ENCODE measurements at places on chromosomes 2 and 18. TPM values are rescaled to one million over a fixed set of nuclear protein-coding genes. Genes with fewer than 3 reads are reported as not detected.

- no peak for DNase-seq
These were observed 32.1 kb downstream of the CRACDL start for GRCh38 chr2:98903767-98904485.

DNA sequence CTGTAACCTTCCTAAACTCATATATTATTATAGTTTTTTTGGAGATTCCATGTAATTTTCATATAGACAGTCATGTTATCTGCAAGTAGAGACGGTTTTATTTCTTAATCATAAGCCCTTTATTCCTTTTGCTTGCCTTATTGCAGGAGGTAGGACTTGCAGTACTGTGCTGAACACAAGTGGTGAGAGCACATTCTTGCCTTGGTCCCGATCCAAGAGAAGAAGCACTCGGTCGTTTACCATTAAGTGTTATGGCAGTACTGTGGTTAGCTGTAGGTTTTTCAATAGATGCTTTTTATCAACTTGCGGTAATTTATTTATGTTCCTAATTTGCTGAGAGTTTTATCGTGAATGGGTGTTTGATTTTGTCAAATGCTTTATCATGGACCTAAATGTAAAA is 305.7 kb downstream of the DYSF start:
- DNase-seq = no peak

- no peak for DNase-seq
These were observed 163.6 kb upstream of the VRK2 start for GRCh38 chr2:57882895-57883515.

Gene INHBB
- polyA plus RNA-seq = 0.52 TPM

DNA sequence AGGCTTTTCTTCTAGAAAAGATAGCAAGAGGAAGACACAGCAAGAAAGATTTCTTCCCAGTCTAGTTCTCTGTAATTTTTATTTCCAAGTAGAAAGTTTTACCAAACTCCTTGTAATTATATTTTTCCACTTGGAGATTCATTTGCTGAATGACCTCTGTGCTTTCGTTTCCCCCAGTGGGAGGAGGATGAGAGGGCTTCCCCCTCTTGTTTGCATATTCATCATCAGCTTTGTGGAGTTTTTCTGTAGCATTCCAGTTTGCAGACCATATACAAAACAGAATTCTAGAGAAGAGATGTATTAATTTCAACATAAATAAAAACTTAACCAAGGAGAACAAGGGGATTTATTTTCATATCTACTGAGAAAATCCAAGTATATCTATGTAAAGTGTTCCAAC is 51.3 kb downstream of the RMDN2 start:
- DNase-seq = no peak

GRCh38 chr2:149536649-149537048 is 50.9 kb downstream of the MMADHC start:
- no peak for DNase-seq

Measured in muscle of back (tissue), 13 donors.